GM23248 (cell line): ENCODE measurements at places on chromosomes 11 and 22. TPM values are rescaled to one million over a fixed set of nuclear protein-coding genes. Genes with fewer than 3 reads are reported as not detected.

CELSR1 gene
- total RNA-seq, result 0.38 and 0.54 TPM in 2 replicates

OR4X2 gene
- not detected in 2 replicates for total RNA-seq

DNA sequence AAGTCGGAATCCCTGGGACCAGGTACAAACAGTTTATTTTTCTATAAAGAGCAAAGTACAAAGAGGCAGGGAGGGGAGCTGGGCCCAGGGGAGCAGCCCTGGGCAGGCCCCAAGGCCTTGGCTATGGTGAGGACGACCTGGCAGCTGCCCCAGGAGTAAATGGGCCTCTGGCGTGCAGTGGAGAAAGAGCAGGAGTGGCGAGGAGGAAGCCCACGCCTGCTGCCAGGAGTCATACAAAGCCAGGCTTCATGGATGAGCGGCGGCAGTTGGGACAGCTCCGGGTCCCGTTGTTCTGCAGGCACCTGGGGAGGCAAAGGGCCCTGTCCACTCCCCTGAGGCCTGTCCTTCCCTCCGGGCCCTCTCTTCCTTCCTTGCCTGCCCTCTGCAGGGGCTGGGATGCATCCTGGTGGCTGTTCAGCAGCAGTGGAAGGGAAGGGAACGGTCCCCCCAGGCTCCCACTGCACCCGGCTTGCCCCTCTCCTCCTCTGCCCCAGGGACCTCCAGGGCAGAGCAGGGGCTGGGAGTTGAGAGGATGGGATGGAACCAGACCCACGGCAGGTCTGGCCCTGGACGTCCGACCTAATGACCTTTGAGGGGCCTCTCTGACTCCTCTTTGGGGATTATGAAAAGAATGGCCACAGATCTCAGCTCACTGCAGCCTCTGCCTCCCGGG, 11.1 kb downstream of the RAPSN start:
- DNase-seq, result no peak

GRCh38 chr11:8263109-8263768, 439 bp downstream of the LMO1 start:
- DNase-seq, result peak; percentile 42

GRCh38 chr11:118263112-118263511, 985 bp downstream of the MPZL2 start:
- DNase-seq, result no peak
